ENCODE measurements at places on chromosomes 12 and 14.

- no peak for DNase-seq
These were observed 13.0 kb upstream of the PNMA1 start for GRCh38 chr14:73727166-73727565.

GRCh38 chr14:102923925-102924486, 1.5 kb downstream of the AMN start:
- no peak for DNase-seq

DNA sequence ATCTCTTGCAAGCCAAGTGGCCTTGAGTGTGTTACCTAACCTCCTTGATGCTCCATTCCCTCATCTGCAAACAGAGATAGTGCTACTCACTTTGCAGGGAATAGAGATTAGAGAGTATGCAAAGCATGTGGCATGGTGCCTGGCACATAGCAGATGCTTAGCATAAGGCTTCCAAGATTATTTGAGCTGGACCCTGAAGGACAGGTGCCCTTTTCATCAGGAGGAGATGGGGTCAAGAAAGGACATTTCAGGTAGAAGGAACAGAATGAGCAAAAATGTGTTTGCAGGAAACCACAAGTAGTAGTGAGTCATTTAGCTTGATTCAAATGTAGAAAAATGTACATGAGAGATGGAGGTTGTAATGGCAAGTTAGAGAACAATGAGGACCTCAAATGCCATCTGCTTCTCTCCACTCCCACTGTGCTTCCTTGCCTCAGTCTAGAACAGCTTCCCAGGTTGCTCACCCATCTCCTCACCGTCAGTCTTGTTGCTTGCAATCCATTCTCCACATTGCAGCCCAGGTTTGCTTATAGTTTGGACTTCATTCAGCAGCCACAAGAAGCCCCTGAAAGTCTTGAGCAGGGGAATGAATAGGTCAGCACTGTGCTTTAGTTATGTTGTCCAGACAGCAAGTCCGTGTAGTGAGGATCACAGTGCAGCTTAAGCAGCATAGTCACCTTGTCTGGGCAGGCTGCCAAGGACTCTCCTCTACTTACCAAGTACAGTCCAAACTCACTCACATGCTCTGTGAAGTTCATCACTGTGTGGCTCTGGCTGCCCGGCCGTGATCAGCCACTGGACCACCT, 536.3 kb upstream of the CCDC196 start:
- DNase-seq = peak; percentile 1

DNA sequence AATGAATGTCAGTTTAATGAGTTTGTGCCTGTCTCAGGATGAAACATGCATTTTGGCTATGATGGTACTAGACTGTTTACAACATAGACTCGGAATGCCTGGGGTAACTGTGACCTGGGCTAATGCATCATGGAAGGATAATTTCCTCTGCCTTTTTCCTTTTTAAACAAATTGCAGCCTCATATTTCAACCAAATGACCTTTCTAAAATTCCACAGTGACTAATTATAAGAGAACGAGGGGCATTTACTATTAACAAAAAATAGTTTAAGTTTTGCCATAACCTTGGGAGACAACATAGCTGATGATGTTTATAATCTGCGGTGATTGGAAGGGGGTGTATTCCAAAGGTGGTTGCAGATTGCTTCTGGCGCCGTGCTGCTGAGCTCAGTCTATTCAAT, 1140.5 kb downstream of the GALC start:
- DNase-seq = no peak

DNA sequence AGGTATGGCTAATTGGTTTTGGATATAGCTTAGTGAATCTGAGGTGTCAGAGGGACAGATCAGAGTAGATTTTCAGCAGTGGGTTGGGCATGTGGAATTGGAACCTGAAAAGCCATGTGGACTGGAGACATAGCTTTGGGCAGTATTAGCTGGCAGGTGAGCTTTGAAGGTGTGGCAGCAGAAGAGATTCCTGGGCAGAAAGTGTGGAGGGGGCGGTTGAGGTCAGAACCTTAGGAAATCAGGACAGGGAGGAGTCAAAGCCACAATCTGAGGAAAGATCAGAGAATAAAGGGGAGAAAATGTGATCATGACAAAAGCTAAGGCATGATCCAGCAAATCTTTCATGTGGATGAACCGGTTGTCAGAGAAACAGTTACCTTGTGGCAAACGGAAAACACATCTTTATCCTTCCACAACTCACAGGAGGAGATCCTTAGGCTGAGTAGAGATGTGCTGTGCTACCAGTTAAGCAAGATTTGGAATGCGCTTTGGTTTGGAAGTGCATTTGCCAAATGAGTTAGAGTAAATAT, 56.4 kb downstream of the PTGER2 start:
- no peak for DNase-seq

DNA sequence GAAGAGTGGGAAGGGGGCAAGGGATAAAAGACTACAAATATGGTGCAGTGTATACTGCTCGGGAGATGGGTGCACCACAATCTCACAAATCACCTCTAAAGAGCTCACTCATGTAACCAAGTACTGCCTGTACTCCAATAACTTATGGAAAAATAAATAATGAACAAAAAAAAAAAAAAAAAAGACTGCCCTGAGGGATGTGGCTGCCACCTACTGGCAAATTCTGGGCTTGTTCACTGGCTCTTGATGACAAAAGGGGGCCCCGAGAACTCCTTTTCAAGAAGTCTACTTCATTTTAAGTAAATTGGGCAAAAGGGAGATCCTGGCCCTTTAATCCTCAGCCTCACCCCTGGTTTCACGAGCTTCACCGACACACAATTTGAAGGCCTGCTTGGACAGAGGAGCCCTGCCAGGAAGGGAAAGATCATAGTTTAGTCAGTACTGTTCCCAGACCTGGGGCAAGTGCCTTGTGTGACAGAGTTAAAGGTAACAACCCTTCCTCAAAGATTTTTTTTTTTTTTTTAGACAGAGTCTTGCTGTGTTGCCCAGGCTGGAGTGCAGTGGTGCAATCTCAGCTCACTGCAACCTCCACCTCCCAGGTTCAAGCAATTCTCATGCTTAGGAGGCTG, 26.1 kb upstream of the STAC3 start:
- peak; percentile 40 for DNase-seq

GRCh38 chr12:68792952-68793351, 15.0 kb upstream of the MDM2 start:
- DNase-seq = no peak

Data from MG63 (cell line).